ENCODE measurements at places on chromosomes 6 and 20. TPM values are rescaled to one million over a fixed set of nuclear protein-coding genes. Genes with fewer than 3 reads are reported as not detected.

Gene TDRD6
- 0.05 TPM for total RNA-seq

Gene BEND3
- 3.5 TPM for total RNA-seq

Gene C6orf118
- not detected for total RNA-seq

Gene PTCHD4
- total RNA-seq, result 6.1 TPM

Gene PRL
- total RNA-seq, result not detected

Gene KIFC1
- total RNA-seq, result 12.4 TPM

Gene PI16
- total RNA-seq, result not detected

Gene EMILIN3
- total RNA-seq, result 0.09 TPM

Gene BPIFB2
- not detected for total RNA-seq

DNA sequence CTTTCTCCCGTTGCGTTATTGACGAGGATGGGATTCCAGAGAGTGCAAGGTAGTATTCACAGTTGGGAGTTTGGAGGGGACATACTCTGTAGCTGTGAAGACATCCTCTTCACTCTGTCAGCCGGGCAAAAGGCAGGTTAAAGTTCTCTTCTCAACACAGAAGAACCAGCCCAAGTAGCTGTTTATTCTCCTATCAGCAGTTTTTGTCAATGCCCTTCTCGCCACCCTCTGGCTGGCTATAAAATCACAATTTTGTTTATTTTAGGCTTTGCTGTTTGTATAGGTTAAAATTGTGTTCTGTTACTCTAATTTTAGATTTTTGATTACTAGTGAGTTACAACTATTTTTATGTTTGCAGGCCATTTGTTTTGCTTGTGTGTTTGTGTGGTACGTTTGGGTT, 37.9 kb upstream of the MAS1 start:
- peak; percentile 8 for DNase-seq

- no peak for DNase-seq
These were observed 41.2 kb upstream of the NHSL1 start for GRCh38 chr6:138540468-138540867.

DNA sequence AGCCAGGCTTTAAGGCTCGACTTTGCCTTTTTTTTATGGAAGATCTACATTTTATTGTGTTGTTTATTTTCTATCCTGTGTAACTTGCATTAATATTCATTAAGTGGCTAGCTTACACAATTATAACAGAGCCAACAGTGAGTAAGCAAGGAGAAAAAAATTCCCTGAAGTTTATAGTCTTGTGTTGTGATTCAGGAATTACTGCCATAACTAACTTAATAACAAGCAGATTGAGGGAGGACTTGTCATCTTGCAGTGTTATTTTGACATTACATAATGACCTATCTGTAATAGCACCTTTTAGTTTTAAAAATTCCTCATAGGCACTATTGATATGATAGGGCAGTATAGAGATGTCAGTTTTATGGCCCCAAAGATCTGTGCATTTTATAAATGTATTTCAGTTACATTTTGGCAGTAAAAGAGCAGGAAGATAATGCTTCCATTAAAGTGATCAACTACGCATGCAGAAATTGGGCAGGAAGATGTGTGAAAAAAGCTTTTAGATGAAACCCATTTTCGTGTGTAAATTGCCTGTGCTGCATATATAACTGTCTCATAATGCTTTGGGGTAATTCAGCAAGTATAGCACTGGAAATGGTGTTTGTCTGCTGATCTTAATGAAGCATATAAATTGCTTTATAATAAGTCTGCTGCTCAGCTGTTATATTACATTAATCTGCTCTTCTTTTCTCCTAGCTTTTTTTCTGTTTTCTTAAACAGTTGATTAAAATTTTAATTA, 123.0 kb downstream of the SMAP1 start:
- no peak for DNase-seq

GRCh38 chr20:20903773-20904500, 191.5 kb upstream of the RALGAPA2 start:
- DNase-seq, result no peak

DNA sequence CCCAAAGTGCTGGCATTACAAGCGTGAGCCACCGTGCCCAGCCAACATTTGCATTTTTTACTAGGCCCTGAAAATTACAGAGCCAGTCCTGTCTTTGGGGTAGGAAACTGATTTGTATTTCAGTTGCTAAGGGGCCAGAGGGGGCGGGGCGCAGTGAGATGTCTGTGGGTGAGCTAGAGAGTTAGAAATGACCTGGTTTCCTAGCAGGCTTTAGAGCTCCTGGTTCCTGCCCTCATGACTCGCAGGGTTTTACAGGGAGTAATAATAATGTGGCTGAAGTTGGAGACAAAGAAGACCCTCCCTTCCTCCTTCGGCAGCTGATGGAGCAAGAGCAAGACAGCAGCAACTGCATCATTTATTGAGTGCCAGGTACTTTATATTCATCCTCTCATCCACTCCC, 131.5 kb downstream of the TFAP2C start:
- DNase-seq, result no peak

DNA sequence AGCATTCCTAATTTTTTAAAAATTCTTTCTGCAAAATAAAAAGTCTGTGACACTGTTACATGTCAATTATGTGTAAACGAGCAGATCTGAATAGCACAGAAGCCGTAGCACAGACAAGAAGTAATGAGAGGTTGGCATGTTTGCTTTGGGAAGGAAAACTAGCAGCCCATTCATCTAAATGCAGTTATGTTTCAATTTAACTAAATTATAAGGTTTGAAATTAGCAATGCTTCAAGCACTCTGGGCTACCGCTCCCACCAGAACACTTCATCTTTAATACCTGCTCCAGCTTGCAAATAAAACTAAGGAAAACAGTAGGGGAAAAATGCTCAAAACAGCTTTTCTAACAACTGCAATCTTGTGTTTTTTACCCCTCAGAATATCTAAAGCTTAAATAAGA, 73.9 kb downstream of the PTPRK start:
- no peak for DNase-seq

DNA sequence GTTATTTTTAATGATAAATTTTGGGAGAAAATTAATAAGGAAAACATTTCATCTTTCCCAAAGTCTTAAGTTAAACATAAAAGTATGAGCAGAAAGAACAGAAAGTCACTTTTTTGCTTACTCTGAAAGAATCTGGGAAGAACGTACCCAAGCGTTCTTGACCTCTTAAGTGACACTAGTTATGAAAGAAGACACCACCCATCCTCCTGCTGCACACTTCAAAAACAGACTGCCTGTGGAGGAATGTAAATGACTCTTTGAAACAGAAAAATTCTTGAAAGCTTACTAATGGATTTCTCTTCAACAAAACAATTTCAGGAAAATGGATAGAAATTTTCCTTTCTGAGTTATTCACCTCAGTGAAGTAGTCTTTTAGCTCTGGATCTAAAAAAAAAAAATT, 227.7 kb downstream of the MEI4 start:
- peak; percentile 11 for DNase-seq

GRCh38 chr20:11891776-11892545, 25.7 kb upstream of the BTBD3 start:
- peak; percentile 83 for DNase-seq

- DNase-seq, result no peak
These were observed 394.6 kb downstream of the ZFAND3 start for GRCh38 chr6:38214159-38214558.

- DNase-seq, result no peak
These were observed 6.2 kb upstream of the DEFB132 start for GRCh38 chr20:251354-251753.

GRCh38 chr6:110828396-110828795, 13.1 kb upstream of the CDK19 start:
- no peak for DNase-seq

Data from dermis blood vessel endothelial cell (primary cell).